SW 1271 (cell line): ENCODE measurements at places on chromosomes 16 and 17.

DNA sequence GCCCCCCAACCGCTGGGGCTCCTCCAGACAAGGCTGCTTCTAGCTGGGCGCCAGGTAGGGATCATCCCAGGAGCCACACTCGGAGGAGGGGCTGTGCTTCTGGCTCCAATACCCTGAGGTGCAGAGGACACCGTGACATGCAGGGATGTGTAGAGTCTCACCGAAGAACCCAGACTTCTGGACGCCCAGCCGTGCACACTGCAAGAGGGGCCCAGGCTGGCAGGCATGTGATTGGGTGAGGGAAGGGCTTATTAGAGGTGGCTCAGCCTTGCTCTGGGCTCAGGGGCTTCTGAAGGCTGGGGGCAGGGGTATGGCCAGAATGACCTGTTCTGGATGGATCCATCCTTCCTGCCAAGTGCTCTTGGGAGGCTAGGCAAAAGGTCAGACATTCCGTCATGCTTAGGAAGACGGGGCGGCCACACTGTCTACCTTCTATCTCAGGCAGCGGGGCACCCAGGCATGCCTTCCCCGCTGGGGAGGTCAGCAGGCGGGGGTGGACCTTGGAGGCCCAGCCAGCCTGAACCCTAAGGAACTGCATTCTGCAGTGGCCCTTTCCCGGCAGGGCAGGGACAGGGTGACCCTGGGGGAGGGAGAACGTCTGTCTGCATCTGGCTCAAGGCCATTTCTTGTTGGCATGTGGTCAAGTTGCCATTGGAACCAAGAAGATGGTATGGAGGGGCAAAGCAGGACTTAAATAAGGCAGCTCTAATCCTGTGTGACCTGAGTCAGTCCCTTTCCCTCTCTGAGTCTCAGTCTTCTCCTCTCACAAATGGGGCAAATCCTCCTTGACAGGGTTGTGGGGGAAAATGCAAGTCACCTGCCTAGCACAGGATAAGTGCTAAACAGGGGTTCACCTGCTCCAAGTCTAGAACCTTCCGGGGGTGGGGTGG lies 5.8 kb upstream of the ADGRG1 start:
- no peak for DNase-seq

GRCh38 chr16:31868691-31869167 lies 4.9 kb upstream of the ZNF267 start:
- DNase-seq = peak; percentile 10

GRCh38 chr16:51120730-51121347 lies 30.2 kb downstream of the SALL1 start:
- no peak for DNase-seq

GRCh38 chr16:28602529-28602928 lies 5.7 kb upstream of the SULT1A2 start:
- DNase-seq = no peak

GRCh38 chr16:50455288-50455845 lies 86.6 kb upstream of the BRD7 start:
- no peak for DNase-seq

- DNase-seq = peak; percentile 74
Measured at GRCh38 chr17:10729334-10730193, at the start of gene TMEM220. TMEM220 (minus strand) TSS chr17:10730023; CDS start chr17:10729851, 172 bp downstream.

- no peak for DNase-seq
Measured at GRCh38 chr17:8476741-8477140, 41.1 kb downstream of the NDEL1 start.

DNA sequence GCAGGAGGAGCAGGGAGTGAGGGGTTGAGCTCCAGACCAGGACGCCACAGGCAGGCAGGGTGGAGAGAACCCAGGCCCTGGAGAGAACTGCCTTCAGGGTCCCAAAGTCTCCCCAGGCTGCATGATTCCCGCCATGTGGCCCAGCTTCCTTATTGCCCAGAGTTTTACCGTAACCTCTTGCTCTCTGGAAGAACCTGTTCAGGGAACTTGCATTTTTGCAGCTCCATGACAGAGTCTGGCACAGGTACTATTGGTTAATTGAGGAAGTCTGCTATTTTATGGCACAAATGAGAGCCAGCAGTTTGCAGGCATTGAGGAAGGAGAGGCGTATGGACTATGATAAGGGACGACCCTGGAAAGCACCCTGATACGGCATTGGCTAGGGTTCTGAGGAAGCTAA lies 11.6 kb upstream of the NOS2 start:
- DNase-seq = no peak

DNA sequence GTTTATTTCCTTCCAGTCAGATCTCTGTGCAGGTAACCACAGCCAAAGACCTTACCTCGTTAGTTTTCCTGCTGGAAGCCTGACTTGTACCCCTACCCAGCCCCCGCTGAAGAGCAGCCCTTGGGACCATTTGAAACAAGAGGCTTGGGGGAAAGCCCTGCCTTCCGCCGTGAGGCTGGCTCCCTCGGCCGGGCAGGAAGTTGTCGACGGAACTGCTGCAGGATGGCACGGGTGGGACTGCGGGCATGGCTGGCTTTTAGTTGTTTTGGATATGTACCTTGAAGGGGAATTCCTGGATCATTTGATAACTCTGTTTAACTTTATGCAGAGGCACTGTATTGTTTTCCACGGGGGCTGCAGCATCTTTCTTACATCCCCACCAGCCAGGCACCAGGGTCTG lies 49.0 kb upstream of the ENDOV start:
- DNase-seq = no peak

DNA sequence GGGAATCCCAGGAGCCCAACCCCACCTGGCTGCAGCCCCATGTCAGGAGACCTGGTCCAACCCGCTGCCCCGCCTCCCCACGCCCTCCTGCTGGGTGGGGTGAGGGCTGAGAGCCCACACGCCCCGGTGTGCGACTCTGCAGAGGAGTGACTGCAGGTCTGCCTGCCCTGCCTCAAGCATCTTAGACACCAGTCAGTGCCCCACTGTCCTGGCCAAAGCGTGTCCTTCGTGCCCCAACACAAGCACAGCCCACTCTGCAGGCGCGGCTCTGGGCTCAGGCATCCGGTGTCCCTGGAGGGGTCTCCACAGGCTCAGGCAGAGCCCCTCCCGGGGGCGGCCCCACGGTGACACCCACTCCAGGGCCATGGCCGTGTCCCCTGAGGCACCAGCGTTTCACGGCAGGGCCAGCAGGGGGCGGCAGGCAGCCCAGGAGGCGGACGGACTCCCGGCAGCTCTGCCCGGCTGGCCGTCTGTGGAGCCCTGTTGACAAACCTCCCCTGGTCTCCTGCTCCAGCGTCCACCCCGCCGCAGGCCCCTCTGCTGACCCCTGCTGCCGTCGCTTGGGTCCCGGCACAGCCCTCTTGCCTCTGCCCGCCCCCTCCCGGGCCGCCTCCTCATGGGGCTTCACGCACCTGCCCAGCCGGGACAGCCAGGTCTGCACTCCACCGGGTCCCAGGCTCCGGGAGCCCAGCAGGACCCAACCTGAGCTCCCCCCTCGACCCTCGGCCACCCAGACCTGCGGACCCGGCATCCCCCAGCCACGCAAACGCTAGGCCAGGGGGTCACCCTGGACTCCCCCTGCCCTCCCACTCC lies 8.6 kb upstream of the UBE2I start:
- no peak for DNase-seq

GRCh38 chr17:77795685-77796084 lies 162.8 kb upstream of the TNRC6C start:
- DNase-seq = no peak

- DNase-seq = no peak
Measured at GRCh38 chr16:6309271-6309670, 1023.4 kb upstream of the RBFOX1 start.

- no peak for DNase-seq
Measured at GRCh38 chr16:80233097-80233835, 307.5 kb upstream of the DYNLRB2 start.

GRCh38 chr17:57288040-57288772 lies 31.9 kb downstream of the MSI2 start:
- DNase-seq = no peak

DNA sequence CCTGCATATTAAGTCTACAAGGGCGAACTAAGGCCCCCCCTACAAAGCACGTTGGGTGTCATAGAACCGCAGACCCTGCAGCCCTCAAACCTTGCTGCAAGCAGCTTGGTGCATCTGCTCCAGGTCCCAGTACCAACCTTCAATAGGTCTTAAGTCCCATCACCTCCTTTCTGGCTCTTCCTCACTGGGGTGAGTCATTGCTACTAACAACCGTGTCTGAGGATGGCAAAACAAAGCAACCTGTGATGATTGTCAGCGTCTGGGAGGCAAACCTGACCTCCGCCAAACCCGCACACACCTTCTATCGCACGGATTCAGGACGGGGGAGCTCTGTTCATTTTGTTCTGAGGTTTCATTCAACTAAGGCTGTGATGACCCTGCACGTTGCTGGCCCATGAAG lies 138.9 kb downstream of the SLC39A11 start:
- no peak for DNase-seq

GRCh38 chr16:88807142-88807625 lies 3.6 kb downstream of the CDT1 start:
- DNase-seq = no peak
